ENCODE measurements at places on chromosomes 11 and 22.

GRCh38 chr22:28594797-28595462 lies 84.7 kb downstream of the TTC28 start:
- DNase-seq: peak; percentile 75

- DNase-seq: no peak
Observed at GRCh38 chr11:108034952-108035351, 26.3 kb downstream of the CUL5 start.

GRCh38 chr22:19713650-19714311 lies 522 bp upstream of the SEPTIN5 start:
- DNase-seq: no peak

- DNase-seq: no peak
Observed at GRCh38 chr11:68673306-68673945, 10.9 kb upstream of the GAL start.

DNA sequence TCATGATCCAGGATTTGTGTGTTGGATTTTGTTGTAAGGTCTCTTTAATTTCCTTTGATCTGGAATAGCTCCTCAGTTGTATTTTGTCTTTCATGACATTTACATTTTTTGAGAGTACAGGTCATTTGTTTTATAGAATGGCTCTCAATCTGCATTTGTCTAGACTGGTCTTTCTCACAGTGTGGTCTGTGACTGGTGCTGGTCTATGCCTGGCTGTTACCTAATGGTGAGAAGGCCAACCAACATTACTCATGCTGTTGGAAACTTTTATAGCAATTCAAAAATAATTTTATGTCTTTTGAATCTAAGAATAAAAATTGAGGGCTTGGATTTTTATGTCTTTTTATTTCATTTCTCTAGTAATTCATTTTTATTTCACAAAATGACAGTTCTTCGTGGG lies 3.9 kb upstream of the NCR3LG1 start:
- no peak for DNase-seq

- DNase-seq: no peak
Observed at GRCh38 chr11:117583063-117583801, 213.8 kb downstream of the DSCAML1 start.

DNA sequence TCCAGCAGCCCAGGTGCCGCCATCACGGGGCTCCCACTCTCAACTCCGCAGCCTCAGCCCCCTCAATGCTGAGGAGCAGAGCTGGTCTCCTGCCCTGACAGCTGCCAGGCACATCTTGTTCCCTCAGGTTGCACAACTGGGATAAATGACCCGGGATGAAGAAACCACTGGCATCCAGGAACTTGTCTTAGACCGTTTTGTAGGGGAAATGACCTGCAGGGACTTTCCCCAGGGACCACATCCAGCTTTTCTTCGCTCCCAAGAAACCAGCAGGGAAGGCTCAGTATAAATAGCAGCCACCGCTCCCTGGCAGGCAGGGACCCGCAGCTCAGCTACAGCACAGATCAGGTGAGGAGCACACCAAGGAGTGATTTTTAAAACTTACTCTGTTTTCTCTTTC lies at the start of gene SAA1:
Gene SAA1, plus strand, starts transcription at position 316 of the 400 bp plus-strand sequence. CDS start 624 bp downstream, outside the sequence.
- no peak for DNase-seq

DNA sequence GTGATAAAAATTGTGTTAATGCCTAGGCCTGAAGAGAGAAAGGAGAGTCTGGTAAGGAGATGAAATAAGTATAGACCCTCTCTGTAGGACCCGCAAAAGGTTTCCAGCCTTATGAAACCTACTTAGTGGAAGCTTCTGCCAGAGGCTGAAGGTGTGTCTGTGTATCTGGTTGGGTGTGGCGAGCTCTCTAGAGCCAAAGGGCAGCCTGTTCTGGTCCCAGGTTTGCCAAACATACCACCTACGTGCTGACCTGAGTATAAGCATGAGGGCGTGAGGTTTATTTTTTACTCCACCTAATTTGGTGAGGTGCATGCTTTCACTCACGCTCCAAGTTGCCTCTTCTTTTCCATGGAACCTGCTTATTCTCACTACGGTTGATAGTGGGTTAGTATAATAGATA lies 5.6 kb downstream of the CSTPP1 start:
- DNase-seq: no peak

- no peak for DNase-seq
Observed at GRCh38 chr22:40216041-40216756, 38.5 kb downstream of the TNRC6B start.

GRCh38 chr11:37505406-37505805 lies 907.4 kb upstream of the RAG2 start:
- no peak for DNase-seq
